A549 treated with CpdA at 1 μM for 4 hours (cell line): ENCODE measurements at places on chromosomes 5 and 9. TPM values are rescaled to one million over a fixed set of nuclear protein-coding genes. Genes with fewer than 3 reads are reported as not detected.

The SHB gene
- total RNA-seq, result 37.3 to 64.5 TPM (median 57.0 TPM) in 5 replicates

The PDGFRB gene
- 0.08 to 0.34 TPM (median 0.18 TPM) in 5 replicates for total RNA-seq

The CKS2 gene
- 356 to 464 TPM (median 434 TPM) in 5 replicates for total RNA-seq

The NFX1 gene
- total RNA-seq, result 25.9 to 28.9 TPM (median 27.3 TPM) in 5 replicates

The SPINK1 gene
- 0.57 to 1.9 TPM (median 0.92 TPM) in 4 of 5 replicates, not detected in the other for total RNA-seq

The TICAM2 gene
- total RNA-seq, result 0.46 to 1.1 TPM (median 1.0 TPM) in 5 replicates
